ENCODE measurements at places on chromosomes 2 and 18.

DNA sequence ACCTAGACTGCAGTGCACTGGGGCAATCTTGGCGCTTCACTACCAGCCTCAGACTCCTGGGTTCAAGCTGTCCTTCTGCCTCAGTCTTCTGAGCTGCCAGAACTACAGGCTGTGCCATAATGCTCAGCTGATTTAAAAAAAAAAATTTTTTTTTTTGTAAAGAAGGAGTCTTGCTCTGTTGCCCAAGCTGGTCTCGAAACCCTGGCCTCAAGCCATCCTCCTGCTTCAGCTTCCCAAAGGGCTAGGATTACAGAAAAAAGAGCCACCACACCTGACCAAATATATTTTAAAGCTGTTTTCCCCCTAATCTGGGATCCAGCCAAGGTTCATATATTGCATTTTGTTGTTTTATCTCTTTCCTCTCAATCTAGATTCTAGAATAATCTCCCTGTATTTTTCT lies 82.2 kb downstream of the RAB31 start:
- no peak for DNase-seq

DNA sequence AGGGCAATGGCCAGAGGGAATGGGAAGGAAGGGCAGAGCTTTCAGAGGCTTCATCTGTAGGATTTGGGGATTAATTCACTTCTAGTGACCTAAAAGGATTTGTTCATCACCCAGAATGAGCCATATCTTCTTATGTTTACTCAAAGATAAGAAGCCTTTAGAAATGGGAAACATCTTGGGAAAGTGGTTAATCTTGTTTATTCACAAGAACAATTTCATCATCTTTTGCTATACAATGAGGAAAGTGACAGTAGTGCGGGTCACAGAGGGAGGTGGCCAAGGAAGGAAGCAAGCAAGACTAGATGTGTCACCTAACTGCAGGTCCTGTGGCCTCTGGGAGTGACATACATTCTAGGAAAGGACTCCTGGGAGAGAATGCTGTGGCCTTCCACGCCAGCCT lies 140.4 kb upstream of the ALPP start:
- DNase-seq = no peak

GRCh38 chr18:70089858-70090257 lies 115.6 kb downstream of the RTTN start:
- DNase-seq = no peak

DNA sequence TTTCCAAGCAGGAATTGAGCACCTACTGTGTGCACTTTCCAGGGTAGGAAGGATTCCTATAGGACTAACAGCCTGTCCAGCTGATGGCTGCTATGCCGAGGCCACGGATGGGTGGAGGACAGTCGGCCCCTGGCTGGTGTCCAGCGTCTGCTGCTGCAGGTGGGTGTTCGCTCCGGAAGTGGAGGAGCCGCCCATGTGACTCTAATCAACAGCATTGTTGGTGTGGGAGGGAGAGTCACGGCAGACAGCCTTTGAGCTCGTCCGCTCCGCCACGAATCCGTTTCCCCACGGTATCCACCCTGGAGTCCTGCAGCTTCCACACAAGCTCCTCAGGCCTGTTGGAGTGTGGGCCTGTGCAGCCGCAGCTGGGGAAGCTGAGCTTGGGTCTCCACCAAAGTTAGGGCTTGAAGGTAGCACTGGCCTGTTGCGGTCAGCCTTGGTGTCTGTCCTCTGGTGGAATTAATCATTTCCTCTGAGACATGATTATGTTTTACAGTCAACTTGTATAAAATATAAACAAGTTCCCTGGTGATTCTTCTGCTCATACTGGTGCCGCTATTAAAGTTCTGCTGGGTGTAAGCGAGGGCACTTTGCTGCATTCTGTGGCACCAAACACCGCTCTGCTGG lies 185.9 kb upstream of the TPO start:
- no peak for DNase-seq

DNA sequence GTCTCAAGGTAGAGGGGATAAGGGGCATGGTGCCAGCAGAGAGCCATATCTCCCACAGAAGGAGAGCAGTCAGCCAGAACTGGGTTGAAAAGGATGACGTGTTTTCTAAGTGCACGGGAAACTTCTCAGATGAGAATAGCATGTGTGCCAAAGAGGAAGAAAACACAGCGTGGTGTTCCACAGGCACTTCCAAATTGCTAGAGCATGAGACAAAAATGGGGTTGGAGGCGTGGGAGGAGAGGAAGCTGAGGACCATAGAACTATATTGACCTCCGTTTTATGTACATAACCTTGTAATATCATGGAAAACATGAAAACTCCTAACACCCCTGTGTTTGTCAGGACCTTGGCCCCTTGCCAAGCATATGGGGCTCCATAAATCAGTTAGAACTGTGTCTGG lies 682.7 kb upstream of the RAB6C start:
- peak; percentile 22 for DNase-seq

GRCh38 chr2:127161176-127162136 lies 54.5 kb upstream of the BIN1 start:
- no peak for DNase-seq

- DNase-seq = no peak
Measured at GRCh38 chr2:106800976-106801655, 84.9 kb downstream of the ST6GAL2 start.

DNA sequence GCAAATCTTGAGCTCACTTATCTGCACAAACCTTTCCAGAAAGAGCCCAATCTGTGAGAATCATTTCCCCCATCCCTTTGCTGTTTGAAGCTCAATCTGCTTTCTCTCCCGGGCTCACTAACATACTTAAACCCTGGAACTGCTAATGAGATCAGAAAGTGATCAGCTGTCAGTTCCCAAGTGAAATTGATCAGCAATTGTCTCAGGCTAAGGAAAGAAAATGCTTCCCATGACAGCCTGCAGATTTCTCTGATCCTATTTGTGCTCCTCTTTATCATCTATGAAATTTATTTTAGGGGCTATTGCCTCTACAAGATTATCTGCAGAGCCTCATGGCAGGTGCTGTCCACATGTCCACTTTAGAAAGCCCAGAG lies 239.0 kb upstream of the CXCR4 start:
- no peak for DNase-seq

- no peak for DNase-seq
Measured at GRCh38 chr2:73295751-73296400, 2.5 kb upstream of the EGR4 start.

DNA sequence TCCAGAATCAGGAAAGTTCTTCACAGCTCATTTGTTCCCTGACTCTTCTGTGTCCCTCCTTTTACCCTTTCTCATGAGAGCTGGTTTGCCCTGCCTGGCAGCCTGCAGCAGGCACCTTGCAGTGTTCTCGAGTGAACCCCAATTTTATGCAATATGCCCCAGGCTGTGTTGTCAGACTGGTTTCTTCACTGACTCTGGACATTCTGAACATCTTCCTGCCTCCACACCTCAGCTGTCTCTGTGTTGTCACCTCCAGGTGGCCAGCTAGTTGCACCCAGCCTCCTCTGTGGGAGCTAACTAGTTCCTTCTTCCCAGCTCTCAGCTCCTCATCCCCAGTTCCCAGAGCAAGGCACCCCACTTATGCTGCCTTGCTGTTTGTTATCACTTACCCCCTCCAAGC lies 5.5 kb downstream of the SETBP1 start:
- DNase-seq = no peak

DNA sequence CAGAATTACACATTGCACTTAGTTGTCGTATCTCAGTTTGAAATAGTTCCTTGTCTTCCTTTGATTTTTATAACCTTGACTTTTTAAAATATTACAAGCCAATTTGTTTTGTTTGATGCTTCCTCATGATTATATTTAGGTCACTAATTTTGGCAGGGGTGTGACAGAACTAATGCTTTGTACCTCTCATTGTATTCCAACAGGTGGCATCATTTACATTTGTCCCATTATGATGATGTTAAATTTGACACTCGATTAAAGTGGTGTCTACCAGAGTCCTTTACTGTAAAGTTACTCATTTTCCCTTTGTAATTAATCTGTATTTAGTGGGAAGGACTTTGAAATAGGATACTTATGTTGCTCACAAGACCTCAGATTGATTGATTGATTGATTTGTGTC lies 21.5 kb upstream of the MFSD2B start:
- DNase-seq = no peak

GRCh38 chr18:50194631-50195532 lies at the start of gene MYO5B:
Gene MYO5B, minus strand, starts transcription at chr18:50195147. Its CDS starts 354 bp downstream, at chr18:50194793.
- peak; percentile 11 for DNase-seq

DNA sequence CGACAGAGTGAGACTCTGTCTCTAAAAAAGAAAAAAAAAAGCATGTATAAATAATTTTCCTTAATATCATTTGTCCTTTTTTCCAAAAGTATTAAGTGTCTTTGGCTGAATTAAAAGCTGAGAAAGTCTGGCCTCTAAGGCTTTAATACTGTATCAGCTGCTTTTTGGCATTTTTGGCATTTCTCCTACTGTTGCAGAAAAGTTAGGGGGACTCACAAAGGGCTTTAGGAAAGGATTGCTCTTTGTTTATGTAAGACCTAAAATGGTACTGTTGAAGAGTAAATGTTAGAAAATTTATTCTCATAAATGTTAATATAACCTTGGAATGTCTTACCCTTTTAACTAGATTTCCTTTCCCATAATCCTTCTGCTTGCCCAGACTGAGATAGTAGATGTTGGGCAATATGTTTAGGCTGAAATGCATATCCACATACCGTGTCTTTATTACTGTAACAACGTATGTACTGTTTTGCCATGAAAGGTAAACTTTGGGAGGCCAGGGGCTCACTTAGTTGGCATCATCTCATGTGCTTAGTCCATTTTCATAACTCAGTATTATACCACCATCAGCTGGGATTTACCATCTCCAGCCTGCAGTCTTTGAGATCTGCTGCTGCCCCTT lies 18.0 kb upstream of the STON1 start:
- DNase-seq = no peak

- DNase-seq = no peak
Measured at GRCh38 chr18:63192126-63192884, 127.3 kb downstream of the BCL2 start.

DNA sequence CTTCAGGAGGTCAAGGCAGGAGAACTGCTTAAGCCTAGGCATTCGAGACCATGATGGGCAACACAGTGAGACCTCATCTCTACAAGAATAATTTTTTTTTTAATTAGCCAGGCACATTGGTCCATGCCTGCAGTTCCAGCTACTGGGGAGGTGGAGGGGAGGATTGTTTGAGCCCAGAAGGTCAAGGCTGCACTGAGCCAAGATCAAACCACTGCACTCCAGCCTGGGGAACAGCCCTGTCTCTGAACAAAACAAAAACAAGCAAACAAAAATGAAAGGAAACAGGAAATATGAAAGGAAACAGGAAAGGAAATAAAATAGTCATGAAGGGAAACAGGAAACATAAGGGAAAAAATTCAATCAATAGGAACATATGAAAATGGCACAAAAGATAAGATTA lies 64.7 kb upstream of the TMEM247 start:
- DNase-seq = no peak

- DNase-seq = no peak
Measured at GRCh38 chr2:152339556-152340286, 4.7 kb downstream of the FMNL2 start.

DNA sequence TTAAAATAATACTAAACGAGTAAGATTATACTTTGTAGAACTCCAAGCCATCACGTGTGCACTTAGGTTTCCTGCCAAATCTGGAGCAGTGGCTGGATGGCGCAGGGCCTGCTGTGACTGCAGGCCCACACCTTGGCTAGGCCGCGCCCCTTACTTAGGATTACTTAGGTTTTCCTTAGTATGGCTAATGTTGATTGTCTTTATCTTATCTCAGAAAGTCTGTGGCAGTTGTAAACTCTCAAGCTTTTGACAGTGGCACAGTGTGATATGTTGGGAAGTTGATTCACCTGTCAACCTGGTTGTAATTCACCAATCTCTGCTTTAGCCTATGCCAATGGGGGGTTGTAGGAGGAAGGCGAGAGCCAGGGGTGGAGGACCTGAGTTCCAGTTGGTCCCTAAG lies 208.4 kb downstream of the ZNF407 start:
- no peak for DNase-seq

GRCh38 chr18:5756823-5757222 lies 138.5 kb downstream of the TMEM200C start:
- no peak for DNase-seq

DNA sequence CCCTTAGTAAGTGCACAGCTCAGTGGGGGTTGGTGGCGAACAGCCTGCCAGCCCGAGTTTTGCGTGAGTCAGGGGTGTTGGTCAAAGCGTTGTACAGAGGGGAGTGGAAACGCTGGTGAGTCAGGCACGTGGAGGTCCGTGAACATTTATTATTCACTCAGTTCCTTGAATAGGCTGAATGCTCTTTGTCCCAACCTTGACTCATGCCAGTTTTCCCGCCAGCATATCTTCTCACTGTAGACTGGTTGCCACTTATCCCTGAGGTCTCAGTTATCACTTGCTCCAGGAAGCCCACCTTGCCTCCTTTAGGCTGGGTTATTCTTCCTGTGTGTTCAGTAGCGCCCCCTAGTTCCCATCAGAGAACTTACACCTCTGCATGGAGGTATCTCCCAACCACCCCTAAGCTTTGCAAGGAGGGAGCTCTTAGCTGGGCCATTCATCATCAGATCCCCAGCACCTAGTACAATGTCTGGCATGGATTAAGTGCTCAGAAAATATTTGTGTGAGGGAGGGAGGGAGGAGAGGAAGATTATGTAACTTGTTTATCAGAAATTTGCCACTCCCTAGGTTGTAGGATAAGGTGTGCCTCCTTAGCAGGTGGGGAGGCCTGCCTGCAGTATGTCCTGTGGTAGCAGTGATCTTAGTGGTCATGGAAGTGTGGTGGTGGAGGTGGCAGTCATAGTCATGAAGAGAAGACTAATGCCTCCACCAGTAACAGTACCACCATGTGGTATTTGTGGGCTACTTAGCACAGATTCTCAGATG lies 72.1 kb downstream of the CABLES1 start:
- DNase-seq = no peak

DNA sequence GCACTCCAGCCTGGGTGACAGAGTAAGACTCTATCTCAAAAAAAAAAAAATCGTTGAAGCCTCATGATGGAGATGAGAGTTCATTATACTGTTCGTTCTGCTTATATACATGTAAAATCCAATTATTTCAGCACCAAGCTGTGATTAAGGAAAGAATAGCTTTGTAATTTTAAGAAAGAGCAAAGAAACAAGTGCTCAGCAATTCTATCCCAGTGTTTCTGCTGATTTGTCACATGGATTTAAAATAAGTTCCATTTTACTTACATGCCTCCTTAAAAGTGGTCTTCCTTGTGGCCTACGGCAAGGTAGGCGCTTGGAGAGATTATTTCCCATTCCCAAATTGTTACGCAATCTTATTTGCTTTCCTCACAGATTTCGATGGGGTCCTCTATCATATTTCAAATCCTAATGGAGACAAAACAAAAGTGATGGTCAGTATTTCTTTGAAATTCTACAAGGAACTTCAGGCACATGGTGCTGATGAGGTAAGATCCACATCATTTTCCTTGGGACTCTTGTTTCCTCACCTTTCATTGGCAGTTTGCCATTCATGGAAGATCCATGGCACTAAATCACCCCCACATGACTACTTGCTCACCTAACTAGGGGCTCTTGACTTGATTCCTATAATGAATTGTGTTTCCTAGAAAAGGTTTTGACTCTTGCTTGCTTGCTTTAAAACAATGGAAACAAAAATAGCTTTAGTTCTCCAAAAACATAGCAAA lies 11.5 kb downstream of the ARPC2 start:
- DNase-seq = no peak

GRCh38 chr2:200091126-200091525 lies 135.7 kb downstream of the MAIP1 start:
- no peak for DNase-seq

All from BE2C (cell line).